Panc1 (cell line): ENCODE measurements at places on chromosomes 3 and 15. TPM values are rescaled to one million over a fixed set of nuclear protein-coding genes. Genes with fewer than 3 reads are reported as not detected.

DNA sequence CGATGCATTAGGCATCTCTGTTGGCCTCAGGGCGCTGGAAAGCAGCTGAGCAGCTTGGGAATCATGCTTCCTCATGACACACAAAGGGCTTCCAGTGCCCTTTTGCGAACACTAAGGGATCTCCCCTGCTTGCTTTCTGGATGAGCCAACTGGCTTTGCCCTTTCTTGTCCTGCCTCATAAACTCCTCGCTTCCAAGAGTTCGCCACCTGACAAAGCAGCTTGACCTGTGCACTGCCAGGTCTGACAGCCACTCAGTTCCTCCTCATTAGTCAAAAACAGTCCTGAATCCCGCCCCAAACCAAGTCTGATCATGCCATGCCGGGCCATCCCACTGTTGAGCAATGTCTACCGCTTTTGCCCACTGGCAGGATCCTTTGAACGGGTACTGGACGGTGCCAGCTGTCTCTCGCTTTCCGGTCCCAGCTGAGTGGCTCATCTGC is 265.4 kb upstream of the LYSMD4 start:
- no peak for DNase-seq

- no peak for DNase-seq
Observed at GRCh38 chr3:73966733-73967132, 342.0 kb upstream of the PDZRN3 start.

- DNase-seq: no peak
Observed at GRCh38 chr3:122067214-122067550, 12.0 kb downstream of the CD86 start.

DNA sequence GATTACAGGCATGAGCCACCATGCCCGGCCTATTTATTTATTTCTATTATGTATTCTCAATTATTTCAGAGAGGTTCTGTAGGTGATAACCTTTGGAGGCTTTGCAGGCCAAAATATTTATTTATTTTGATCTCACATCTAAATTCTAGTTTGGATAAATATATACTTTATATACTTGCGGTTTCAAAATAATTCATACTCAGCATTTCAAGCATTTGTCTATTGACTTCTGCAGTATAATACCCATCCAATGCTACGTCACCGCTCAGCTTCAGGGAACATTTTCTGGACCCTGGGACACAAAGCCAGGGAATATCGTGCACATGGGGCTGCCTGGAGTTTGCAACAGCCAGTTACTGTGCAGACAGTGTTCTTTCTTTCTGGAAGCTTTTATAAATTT is 22.6 kb downstream of the CGGBP1 start:
- DNase-seq: no peak

DNA sequence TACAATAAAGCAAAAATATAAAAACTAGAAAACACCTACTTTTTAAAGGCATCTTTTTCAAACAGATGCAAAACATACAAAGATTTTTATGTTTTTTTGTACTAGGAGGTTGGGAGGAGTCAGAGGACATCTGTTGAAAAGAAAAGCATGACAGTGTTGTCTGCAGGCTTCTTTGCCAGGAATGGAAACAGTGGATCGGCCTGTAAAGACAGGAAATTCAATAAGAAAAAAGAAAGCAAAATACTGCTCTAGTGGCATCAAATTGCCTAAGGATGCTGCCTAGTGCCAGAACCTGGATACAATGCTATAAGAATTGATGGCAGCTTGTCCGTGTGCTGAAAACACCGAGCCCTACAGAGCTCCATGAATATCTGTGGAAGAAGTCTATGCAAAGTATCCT is 69.9 kb downstream of the TBC1D5 start:
- DNase-seq: no peak

DNA sequence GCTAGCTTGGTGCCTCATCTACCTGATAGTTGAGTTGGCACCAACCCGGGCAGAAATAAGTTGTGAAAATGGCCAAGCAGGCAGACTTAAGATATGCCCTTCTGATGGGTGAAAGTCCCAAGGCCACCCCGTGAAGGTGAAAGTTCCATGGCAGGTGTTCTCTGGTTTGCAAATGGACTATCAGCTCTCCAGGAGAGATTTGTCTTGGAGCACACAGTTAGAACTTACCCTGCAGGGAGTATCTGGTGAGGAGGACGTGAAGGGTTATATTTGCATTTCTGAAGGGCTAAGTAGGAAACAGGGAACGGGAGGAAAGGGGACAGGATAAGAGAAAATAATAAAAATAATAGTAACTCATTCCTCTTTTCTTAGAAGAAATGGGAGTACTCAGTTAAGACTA is 220.5 kb downstream of the TP63 start:
- no peak for DNase-seq

- no peak for DNase-seq
Observed at GRCh38 chr15:93485438-93486327, 396.7 kb upstream of the RGMA start.

- no peak for DNase-seq
Observed at GRCh38 chr3:39186692-39187151, 5.7 kb downstream of the XIRP1 start.

GRCh38 chr3:117736846-117737245 is 1027.3 kb downstream of the TUSC7 start:
- DNase-seq: no peak

- no peak for DNase-seq
Observed at GRCh38 chr15:68787609-68788263, 33.0 kb downstream of the ANP32A start.

GRCh38 chr3:124594581-124594980 is 135.7 kb upstream of the UMPS start:
- DNase-seq: no peak

DNA sequence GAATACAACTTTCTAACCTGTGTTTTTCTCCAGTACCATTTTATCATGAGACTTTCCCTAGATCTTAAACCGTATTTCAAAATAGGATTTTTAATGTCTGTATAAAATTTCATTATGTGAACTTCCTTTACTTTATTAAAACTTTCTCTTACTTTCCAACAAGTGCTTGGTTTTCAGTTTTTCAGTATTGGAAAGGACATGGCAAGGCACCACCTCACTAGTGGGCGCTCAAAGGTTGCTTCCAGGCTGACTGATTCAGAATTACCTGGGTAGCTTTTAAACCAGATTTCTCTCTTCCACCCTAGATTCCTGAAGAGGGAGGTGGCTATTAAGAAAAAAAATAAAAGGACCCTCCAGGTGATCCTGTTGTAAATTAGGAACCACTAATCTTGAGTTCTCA is 236.6 kb downstream of the SOX2 start:
- DNase-seq: no peak

DNA sequence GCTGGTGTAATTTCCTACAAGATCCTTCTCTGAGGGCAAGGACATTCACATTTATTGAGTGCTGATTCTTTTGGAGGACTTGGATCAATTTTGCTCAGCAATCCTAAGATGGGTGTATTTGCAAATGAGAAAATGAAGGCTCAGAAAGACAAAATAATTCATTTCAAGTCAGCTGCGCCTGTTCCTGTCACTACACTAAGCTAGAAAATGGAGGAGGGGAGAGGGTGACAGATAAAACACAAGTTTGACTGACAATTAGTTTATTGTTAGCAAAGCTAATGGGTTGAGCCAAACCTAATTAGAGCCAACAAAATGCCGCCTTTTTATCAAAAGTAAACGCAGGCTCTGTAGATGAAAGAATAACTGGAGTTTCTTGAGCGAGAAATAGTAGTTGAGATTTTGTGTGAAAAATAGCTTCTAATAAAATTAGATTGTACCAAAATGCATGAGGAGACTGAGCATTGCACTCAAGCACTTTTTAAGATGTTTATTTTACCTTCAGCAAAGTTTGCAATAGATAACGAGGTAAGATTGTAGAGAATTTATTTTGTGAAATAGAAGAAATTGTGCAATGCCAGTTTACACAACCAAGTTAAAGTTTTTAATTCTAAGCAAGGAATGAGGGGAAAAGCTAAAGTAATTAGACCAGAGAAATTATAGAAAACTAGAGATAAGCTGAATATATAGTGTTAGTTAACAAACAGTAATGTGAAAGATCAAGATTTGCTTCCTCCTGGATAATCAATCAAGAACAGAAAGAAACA is 39.6 kb upstream of the SECISBP2L start:
- DNase-seq: no peak

- DNase-seq: no peak
Observed at GRCh38 chr3:15896500-15896899, 98.7 kb upstream of the ANKRD28 start.

GRCh38 chr3:50674349-50675178 is at the start of gene DOCK3:
TSS of gene DOCK3 (plus strand) at chr3:50674927. CDS start at chr3:50675264, 337 bp downstream.
- no peak for DNase-seq

- DNase-seq: no peak
Observed at GRCh38 chr15:37093480-37094332, 6.6 kb downstream of the MEIS2 start.

GRCh38 chr15:56464893-56465520 is at the start of gene MNS1:
TSS of gene MNS1 (minus strand) at chr15:56465137. CDS start at chr15:56464972, 165 bp downstream.
- peak; percentile 95 for DNase-seq

DNA sequence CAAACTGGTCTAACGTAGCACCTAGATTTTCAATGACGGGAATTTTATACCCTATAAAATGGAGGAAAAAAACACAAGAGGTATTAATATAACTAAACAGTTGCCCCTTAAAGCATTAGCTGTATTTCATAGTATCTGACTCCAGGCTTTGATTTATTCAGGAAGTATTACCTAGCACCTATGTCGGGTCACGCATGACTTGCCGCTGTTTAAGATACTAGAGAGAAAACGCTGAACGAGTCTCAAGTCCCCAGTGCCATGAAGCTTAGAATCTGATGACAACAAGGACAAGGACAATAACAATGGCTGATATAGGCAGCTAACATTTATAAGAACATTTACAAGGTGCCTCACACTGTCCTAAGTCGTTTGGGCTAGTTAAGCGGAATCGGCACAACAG is 1.9 kb downstream of the SNRPA1 start:
- DNase-seq: no peak

DNA sequence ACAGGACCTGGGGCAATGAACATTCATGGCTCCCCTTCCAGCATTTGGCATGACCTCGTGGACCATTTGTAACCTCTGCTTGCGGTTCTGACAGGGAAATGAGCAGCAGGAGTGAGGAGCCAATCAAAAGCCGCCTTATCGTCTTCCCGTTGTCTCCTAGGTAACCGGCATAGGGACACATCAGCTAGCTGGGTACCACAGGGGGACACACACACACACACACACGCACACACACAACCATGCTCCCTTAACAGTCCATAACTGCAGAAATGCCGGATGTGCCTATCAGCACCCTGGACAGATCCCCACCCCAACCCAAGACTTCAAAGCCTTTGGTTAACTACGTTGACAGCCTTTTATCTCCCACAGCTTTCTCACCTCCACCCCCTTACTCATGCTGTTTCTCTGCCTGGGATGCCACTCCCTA is 53.4 kb upstream of the CCDC174 start:
- no peak for DNase-seq

DNA sequence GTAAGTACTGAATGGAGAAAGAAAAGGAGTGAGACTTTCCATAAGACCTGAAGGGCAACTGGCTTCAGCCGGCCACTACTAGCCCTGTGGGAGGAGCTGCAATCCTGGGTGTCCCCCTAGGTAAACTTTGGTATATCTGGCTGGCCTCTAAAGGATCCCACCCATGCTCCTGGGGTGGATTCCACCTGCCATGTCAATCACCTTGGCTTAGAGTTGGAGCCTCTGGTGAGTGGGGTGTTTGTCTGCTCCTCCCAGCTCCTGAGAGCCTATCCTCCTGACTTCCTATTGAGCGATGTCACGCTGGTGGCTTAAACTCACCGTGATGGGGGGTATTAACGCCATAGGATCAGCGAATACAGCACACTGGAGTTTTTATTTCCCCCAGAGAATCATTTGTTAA is 2.6 kb downstream of the SPTBN5 start:
- DNase-seq: no peak

DNA sequence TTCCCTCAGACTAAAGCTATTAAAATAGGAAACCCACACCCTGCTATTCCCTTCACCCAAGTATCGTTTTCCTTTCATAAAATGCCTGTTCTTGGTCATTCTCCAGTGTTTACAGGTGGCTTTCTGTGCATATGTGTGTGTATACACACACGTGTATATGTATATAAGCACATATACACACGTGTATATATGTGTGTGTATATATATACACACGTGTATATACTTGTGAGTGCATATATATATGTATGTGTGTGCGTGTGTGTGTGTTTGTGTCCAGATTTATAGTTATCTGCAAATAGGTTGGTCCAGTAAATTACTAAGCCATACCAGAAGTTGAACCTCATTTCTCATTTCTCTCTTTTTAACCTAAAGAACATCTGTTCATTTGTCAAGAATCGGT is 15.7 kb upstream of the TEX9 start:
- DNase-seq: no peak

- no peak for DNase-seq
Observed at GRCh38 chr3:187212196-187212545, 14.9 kb downstream of the RTP1 start.

GRCh38 chr15:51869060-51869421 is 39.6 kb downstream of the TMOD3 start:
- no peak for DNase-seq

DNA sequence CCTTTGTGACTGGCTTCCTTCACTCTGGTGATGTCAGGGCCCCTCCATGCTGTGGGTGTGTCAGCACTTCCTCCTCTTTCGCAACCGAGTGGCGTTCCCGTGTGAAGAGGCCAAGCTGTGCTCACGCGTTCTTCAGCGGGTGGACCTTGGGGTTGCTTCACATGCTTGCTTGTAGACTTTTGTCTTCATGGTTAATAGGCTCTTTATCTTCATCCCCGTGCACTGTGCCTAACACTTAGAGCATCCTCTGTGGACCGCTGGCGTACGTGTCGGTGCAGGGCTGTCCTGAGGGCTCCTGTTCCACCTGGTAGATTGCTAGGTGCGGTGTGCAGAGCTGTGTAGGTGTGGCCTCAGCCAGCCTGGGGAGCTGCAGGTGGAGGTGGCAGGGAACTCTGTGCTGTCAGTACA is 182.3 kb downstream of the OR4M2 start:
- no peak for DNase-seq

- DNase-seq: no peak
Observed at GRCh38 chr3:47315069-47315647, 32.4 kb downstream of the KLHL18 start.

- no peak for DNase-seq
Observed at GRCh38 chr3:23271876-23272741, 69.0 kb downstream of the UBE2E2 start.

Gene FGF7
- total RNA-seq: not detected

Gene SLC2A2
- 0.13 TPM for total RNA-seq

Gene TIGIT
- total RNA-seq: not detected

Gene TIMMDC1
- 170 TPM for total RNA-seq

Gene NANOGP8
- total RNA-seq: not detected

Gene PARP9
- 14.5 TPM for total RNA-seq

Gene LRRC31
- not detected for total RNA-seq

Gene SOX14
- total RNA-seq: not detected

Gene LRRC2
- total RNA-seq: not detected

Gene IL17RD
- 3.5 TPM for total RNA-seq

Gene BLM
- total RNA-seq: 23.9 TPM
